ENCODE measurements at places on chromosomes 12 and 14.
A peak's percentile ranks its signal among the peaks of the same experiment; 100 is the strongest.

DNA sequence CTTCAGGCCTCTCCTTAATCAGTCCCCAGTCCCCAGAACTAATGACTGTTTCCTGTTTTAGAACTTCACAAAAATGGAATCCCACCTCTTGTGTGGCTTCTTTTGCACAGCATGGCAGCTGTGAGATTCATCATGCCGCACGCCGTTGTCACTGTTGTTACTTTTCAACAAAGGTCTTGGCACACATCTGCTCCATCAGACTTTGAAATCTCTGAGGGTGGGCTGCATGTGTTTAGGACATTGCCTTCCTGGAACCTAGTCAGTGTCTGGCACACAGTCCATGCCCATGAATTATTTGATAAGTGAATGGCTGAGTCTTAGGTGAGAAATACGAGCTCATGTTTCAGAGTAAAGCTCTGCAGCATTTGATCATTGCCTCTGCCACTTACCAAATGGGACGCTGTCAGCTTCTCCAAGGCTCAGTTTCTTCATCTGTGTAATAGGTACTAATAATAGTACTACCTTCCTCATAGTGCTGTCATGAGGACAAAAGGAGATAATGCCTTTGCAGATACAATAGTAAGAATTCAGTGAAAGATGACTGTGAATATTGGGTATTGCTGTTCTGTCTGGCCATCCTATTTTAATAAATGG is 90.4 kb downstream of the SRRM4 start:
- no peak for DNase-seq

DNA sequence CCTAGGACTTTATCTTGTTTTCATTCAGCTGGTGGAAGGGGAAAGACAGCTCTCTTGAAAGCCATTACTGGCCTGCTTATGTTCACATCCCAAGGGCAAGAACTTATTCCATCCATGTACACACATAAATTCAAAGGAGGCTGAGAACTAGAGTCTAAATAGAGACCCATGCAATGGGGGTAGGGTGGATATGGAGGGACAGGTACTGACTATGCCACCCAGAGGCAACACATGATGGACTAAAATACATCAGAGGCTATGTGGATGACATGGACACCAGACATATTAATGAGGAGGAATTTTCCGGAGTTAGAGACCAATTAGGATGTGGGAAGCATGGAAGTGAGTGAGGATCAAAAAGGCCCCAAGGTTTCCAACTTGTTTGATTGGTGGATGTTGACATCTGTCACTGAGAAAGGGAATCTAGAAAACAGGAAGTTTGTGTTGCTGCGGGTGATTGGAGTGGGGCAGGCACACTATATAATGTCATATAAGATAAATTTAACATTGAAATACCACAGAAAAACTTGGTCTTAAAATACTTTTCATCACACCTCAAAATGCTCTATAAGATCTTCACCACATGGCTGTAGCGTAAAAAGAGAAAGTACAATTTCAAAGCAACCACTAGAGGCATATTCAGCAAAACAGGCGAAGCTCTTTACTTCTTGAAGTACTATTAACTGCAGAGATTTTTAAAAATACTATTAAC is 130.4 kb downstream of the GRIP1 start:
- DNase-seq = no peak

DNA sequence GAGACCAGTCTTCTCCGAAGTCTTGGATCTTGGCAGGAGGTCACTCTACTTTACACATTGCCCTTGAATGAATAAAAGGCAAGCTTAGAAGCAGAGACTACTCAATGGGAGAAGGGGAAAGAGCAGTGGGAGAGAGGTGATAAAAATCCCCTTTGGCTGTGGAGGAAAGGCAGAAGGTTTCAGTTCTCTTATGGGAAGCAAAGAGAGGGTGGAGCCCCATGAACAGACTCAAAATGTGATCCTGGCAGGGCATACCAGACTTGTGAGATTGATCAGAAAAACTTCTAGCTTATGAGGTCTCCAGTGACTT is 49.6 kb upstream of the HECTD1 start:
- no peak for DNase-seq

DNA sequence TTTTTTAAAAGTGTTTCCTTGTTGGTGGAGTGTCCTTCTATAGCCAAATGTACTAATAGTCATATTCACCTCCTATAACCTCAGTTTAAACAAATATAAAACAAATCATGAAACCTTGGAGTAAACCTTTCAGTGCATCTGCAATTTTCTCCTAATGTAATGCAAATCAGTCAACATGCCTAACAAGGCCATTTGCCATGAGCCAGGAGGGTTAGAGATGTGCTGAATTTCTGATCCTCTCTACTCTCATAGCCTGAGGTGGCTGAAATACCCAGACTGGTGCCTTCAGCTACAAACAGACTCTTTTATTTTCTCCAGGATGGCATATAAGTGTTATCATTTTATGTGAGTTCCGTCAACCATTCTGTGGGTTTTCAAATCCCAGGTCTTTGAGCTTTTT is 908.1 kb downstream of the GALC start:
- DNase-seq = no peak

GRCh38 chr14:23123419-23123818 is 4.4 kb upstream of the CEBPE start:
- peak; percentile 55 for DNase-seq

DNA sequence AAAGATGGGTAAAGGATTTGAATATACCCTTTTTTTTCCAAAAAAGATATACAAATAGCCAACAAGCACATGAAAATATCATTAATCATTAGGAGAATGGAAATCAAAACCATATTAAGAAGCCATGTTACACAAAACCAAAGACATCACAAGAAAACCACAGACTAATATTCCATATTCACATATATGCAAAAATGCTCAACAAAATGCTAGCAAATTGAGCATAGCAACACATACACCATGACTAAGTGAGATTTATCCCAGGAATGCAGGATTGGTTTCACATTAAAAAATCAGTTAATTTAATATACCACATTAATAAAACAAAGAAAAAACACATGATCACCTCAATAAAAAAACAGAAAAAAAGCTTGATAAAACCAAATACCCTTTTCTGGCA is 84.7 kb upstream of the LMNTD1 start:
- DNase-seq = no peak

GRCh38 chr12:53483979-53484377 is 15.3 kb downstream of the MAP3K12 start:
- DNase-seq = no peak

- DNase-seq = no peak
Measured at GRCh38 chr12:29505122-29505521, 7.6 kb upstream of the OVCH1 start.

GRCh38 chr12:39389399-39390150 is 53.3 kb downstream of the KIF21A start:
- no peak for DNase-seq

DNA sequence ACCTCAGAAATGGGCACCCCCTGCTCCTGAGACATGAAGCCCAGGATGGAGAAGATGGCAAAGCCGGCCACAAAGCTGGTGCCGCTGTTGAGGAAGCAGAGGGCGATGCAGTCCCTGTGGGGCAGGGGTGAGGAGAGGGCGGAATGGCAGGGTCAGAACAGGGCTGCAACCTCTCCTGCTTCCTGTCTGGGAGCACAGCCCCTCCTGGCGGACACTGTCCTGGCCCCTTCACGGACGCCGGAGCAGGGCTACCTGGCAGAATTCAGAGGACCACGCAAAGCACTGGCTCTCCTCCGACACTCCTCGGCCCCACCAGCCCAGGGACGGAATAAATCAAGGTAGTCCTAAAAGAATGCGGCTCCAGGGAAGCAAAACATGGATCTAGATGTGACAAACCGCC is 12.4 kb upstream of the SLC6A12 start:
- no peak for DNase-seq

GRCh38 chr14:54457609-54457996 is 16.4 kb upstream of the CNIH1 start:
- no peak for DNase-seq

- DNase-seq = no peak
Measured at GRCh38 chr12:28601570-28602058, 411.4 kb downstream of the CCDC91 start.

GRCh38 chr12:32859389-32859788 is 37.2 kb downstream of the PKP2 start:
- DNase-seq = no peak

DNA sequence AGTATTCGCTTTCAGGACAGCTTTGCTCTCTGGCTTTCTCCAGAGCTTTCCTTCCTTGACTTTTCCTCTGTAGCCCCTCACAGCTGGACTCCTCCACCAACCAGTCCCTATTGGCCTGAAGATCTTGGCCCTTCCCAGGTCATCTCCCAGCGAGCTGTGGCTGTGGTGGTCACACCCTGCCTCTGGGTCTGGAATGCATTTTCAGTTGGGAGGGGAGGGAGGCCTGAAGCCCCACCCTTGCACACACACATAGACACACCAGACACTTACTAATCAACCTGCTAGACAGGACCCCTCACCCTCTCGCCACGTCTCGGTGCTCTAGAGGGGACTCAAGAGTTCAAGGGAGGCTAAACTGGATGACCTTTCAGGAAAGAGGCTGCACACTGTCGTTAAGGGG is 13.9 kb downstream of the JDP2 start:
- DNase-seq = no peak

DNA sequence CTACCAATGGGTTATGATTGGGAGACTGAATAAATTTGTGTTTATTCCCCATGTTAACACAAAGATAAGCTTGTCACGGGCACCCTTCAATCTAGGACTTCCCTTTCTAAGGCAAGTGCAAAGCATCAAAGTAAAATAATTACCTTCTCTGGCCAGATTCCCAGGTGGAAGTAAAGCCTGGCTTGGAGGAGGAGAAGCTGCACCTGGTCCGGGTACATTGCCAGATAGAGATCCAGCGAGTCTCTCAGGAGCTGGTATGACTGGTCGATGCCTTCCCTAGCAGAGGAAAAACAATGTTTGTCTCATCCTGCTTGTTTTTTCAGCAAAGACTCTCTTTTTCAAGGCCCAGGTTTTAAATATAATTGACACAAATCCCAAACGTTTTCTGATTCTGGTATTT is 24.9 kb downstream of the FBXO21 start:
- DNase-seq = peak; percentile 35

- no peak for DNase-seq
Measured at GRCh38 chr12:2645460-2645859, 149.3 kb upstream of the FKBP4 start.

- DNase-seq = no peak
Measured at GRCh38 chr12:115160271-115161128, 476.5 kb upstream of the TBX3 start.

DNA sequence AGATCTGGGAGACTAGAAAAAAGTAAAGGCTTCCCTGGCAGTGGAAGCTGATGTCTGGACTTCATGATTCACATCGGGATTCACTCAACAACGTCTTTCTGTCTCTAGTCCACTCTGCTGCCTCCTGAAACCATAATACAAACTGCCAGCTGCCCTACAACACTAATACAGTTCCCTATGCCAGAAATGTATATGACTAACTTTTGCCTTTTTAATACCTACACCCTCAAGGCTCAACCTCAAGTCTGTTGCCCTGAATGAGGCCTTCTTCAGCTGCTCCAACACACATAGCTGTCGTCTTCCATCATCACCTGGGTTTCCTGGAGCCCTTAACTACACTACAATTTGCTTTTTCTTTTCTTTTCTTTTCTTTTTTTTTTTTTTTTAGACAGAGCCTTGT is 182.7 kb upstream of the BCL2L14 start:
- DNase-seq = no peak

GRCh38 chr14:63781686-63782085 is 53.8 kb upstream of the SGPP1 start:
- no peak for DNase-seq

GRCh38 chr14:30915596-30915995 is 41.2 kb downstream of the COCH start:
- no peak for DNase-seq

GRCh38 chr14:97021001-97021400 is 223.8 kb downstream of the VRK1 start:
- no peak for DNase-seq

DNA sequence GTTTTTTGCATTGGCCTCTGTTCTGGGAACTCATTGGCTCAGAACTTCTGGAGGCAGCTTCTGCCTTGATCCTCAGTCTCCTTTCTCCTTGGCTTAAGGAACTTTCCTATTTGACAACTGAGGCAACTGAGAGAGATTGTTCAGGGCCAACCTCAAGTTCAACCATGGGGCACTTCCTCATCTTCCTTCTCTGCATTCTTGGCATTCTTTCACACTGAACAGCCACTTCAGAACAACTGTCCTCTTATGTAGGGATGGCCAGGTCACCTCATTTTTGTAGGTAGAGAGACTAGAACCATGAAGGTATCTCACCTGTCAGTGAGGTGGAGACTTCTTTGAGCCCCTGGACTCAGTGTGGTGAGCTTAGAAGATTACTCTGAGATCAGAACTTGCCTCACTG is 63.0 kb upstream of the NRXN3 start:
- no peak for DNase-seq

DNA sequence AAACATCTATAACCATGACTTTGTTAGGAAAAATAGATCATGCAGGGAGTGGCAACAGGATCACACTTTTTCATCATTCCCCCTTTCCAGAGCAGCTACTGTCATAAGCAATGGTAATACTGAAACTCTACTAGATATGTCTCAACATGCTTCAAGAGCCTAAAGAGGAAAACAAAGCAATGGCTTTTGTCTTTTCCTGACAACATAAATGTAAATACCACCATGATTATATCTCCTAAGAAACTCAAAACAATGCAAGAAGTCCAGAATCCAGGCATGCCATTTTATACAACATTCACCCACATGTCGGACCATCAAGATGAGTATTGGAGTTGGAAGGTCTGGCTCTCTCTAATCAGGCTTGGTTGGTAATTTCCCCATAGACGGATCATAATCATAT is 78.7 kb downstream of the KIF21A start:
- DNase-seq = no peak

- DNase-seq = no peak
Measured at GRCh38 chr14:63981569-63981968, 128.8 kb downstream of the SYNE2 start.

DNA sequence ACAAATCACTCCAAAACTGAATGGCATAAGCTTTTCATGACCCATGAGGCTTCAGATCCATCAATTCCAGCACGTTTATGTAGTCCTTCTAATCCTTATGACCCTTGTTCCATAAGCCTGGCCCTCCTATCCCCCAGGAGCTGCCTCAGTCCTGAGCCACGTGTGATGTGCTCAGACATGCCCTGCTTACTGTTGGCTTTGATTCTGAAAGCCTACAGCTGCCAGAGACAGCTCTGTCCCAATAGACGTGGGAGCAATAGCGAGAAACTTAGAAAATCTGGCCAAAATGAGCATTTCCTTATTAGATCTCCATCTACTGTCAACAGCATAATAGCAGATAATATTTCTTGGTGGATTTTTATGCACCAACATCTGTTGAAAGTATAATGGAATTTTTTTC is 33.2 kb downstream of the DUSP6 start:
- DNase-seq = no peak

- DNase-seq = no peak
Measured at GRCh38 chr12:4206470-4206869, 67.1 kb upstream of the CCND2 start.

- DNase-seq = no peak
Measured at GRCh38 chr14:94354638-94355185, 31.6 kb upstream of the SERPINA6 start.

DNA sequence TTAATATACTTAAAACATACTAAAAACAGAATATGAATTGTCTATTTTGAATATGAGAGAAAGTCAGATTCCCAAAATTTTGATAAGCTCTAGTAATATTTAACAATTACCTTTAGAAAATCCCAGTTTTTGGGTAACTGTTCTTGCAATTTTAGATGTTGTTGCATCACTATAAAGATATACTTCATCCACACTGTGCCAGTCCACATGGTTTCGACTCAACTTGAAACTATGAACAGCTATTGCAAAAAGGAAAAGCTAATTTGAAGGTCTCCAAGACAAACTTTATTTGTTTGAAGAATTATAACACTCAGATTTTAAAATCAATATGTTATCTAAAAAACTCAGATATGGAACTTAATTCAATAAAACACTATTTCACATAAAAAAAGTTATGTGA is 59.9 kb downstream of the DDHD1 start:
- DNase-seq = no peak

All from COR-L47 (cell line).